ENCODE measurements at places on chromosomes 5 and 9. TPM values are rescaled to one million over a fixed set of nuclear protein-coding genes. Genes with fewer than 3 reads are reported as not detected.

Gene IFNA17
- not detected for total RNA-seq

Gene EIF4E1B
- not detected for total RNA-seq

Gene GRIN3A
- total RNA-seq = not detected

Gene S1PR3
- total RNA-seq = 2.7 TPM

Gene SPINK1
- total RNA-seq = 1.5 TPM

Gene PCDHGA6
- total RNA-seq = 0.44 TPM

Gene TERT
- not detected for total RNA-seq

Gene CDC25C
- total RNA-seq = 10.8 TPM

Gene STOML2
- total RNA-seq = 209 TPM

Gene IFNA16
- total RNA-seq = not detected

Gene RORB
- not detected for total RNA-seq

Gene LCN10
- not detected for total RNA-seq

Gene POU5F2
- total RNA-seq = 0.72 TPM
